ENCODE measurements at places on chromosomes 6 and 20.

- H3K27ac ChIP-seq, result peak overlapping the region; percentile 71
- peak overlapping the region; percentile 71 for H3K4me3 ChIP-seq
- H3K36me3 ChIP-seq, result no peaks in the 10 kb centered on the region
- H3K27me3 ChIP-seq, result peaks cover 3% of the 10 kb centered on the region
These were observed 87.8 kb downstream of the DHX35 start for GRCh38 chr20:39049684-39050554.

DNA sequence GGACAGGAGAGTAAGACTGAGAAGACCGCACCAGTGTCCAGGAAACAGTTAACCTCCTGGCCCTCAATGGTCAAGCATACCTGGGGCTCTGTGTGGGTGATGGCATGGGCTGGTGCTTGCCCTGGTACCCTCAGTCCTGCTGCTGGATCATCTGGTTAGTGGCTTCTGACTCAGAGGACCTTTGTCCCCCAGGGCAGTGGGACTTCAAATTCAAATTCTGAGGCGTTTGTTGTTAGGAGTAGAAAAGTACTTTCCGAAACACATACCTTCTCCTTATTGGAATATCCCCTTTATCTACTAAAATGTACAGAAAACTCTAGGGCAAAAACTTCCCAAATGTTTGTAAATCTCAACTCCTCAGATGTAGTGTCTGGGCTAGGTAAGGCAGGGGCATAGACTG, 4.1 kb upstream of the SFT2D1 start:
- H3K4me3 ChIP-seq, result no peak overlapping the region
- no peak overlapping the region for H3K27ac ChIP-seq
- DNase-seq, result no peak
- H3K27me3 ChIP-seq, result no peaks in the 10 kb centered on the region
- no peaks in the 10 kb centered on the region for H3K4me1 ChIP-seq

DNA sequence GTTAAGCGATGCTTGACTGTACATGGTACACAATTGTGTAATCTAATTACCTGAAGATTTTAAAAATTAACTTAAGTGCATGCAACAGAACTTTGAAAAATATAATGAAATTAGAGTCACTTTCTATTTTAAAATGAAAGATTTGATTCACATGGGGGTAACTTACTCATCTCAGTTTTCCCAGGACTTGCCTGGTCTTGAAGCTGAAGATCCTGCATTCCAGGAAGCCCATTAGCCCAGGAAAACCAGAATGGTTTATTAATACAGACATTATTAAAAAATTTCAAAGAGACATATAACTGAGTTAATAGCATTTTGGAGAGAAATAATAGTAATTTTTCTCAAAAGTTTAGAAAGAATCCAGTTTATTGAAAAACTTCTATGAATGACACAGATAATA, 190.6 kb downstream of the SIM1 start:
- no peak for DNase-seq
- no peak overlapping the region for H3K4me3 ChIP-seq
- H3K27me3 ChIP-seq, result no peaks in the 10 kb centered on the region
- H3K27ac ChIP-seq, result no peak overlapping the region

DNA sequence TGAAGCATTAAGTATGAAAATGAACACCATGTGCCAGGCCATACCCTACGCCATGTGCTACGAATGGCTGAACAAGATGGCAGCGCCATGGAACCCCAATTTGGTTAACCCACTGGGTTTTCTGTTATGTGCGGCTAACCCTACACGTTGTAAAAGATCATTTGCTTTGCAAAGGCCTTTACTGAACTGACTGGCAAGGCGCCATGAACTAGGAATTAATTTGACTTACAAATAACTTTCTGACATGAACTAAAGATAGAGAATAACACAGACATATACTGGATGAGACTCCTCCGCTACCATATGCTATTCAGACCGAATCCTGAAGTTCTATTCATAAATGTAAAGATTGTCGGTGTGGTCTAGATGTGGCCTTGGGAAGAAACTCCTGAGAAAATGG, 3.9 kb downstream of the CNKSR3 start:
- H3K36me3 ChIP-seq, result no peaks in the 10 kb centered on the region
- no peak overlapping the region for H3K4me3 ChIP-seq
- H3K27me3 ChIP-seq, result no peaks in the 10 kb centered on the region
- DNase-seq, result no peak

DNA sequence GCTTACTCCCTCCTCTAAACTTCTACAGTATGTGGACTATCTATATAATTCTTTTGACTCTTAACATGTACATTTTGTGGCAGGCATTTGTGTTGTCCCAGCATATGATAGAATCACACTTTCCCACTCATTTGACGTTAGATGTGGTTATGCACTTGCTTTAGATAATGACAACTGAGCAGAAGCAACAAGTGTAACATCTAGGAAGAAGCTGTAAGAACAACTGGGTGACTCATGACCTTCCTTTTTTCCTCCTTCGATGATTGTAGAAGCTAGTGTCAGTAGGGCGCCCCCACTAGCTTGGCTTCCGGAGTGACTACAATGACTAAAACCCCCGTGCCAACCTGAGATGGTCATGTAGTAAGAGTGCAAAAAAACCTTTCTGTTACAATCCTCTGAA, 74.6 kb upstream of the CEP85L start:
- H3K4me3 ChIP-seq, result no peak overlapping the region
- H3K4me1 ChIP-seq, result no peaks in the 10 kb centered on the region
- no peak overlapping the region for H3K27ac ChIP-seq
- no peaks in the 10 kb centered on the region for H3K36me3 ChIP-seq
- H3K27me3 ChIP-seq, result peaks cover 5% of the 10 kb centered on the region

DNA sequence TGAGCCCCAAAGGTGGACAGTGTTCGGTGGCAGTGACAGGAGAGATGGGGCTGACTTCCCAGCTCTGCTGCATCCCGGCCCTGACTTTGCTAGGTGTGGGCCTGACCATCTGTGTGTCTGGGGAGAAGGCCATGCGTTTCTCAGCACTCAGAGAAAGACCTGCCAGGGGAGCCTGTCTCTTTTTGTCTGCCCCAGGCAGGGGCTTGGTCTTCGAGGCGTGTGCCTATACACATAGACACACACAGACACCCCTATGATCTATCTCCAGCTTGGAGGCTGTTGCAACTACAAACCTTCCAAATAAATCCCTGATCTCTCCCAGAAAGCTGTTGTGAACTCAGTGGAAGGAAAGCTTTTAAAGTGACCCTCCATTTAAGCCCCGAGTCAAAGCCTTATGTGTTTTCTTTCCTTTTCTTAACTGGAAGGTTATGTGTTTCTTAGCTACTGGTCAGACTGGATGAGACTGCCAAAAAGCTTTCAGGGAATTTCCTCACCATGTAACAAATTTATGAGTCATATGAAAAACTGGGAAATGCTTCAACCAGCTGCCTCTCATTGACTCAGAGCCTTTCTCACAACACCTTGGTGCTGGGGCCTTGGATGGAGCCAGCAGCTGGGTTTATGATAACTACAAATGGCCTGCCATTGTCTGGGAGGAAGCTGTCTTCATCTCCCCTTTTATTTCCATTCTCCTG, 102.6 kb downstream of the CDC5L start:
- H3K4me1 ChIP-seq, result peaks cover 14% of the 10 kb centered on the region
- DNase-seq, result peak; percentile 99
- peak overlapping the region; percentile 68 for H3K27ac ChIP-seq
- H3K4me3 ChIP-seq, result peak overlapping the region; percentile 9
- no peaks in the 10 kb centered on the region for H3K36me3 ChIP-seq

- H3K4me1 ChIP-seq, result peaks cover 9% of the 10 kb centered on the region
- no peaks in the 10 kb centered on the region for H3K36me3 ChIP-seq
- no peak overlapping the region for H3K4me3 ChIP-seq
- peak; percentile 18 for DNase-seq
- H3K27me3 ChIP-seq, result no peaks in the 10 kb centered on the region
These were observed 32.3 kb downstream of the UST start for GRCh38 chr6:148779142-148779562.

DNA sequence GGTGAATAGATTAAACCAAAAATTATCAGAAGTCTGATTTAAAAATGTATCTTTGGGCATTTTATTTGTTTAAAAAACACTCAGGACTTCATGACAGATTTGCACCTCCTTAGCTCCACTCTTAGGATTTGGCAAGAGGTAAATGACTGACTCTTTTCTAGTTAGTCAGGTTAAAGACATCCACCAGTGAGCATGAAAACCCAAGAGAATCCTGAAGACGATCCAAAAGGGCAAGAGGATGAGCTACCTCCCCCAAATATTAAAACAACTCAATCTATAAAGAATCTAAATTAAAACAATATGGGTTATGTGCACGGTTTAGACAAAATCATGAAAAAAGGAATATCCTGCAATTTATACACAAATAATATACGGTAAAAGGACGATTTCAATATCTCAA, 89.4 kb upstream of the OPRM1 start:
- H3K4me1 ChIP-seq, result no peaks in the 10 kb centered on the region
- no peaks in the 10 kb centered on the region for H3K36me3 ChIP-seq
- no peak overlapping the region for H3K27ac ChIP-seq
- no peak overlapping the region for H3K4me3 ChIP-seq
- no peak for DNase-seq

DNA sequence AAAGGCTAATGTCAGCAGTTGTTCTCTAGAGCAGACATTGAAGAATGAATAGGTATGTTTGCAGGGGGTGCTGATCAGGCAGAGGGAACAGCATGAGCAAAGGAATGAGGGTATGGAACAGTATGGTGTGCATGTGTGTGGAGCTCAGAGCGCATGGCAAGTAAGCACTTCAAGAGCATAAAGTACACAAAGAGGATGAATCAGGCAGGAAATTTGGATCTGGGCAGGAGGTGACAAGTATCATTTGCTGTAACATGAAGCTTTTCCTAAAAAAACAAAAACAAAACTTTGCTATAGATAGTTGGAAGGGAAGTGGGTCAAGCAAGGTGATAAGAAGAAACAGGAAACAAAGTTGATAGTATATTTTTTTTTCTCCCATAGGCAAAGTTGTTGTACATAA, 746.8 kb downstream of the HDGFL1 start:
- no peak overlapping the region for H3K27ac ChIP-seq
- no peaks in the 10 kb centered on the region for H3K4me1 ChIP-seq
- no peak overlapping the region for H3K4me3 ChIP-seq
- no peaks in the 10 kb centered on the region for H3K36me3 ChIP-seq

- peak; percentile 48 for DNase-seq
- no peak overlapping the region for H3K27ac ChIP-seq
- H3K4me3 ChIP-seq, result no peak overlapping the region
- H3K4me1 ChIP-seq, result peaks cover 4% of the 10 kb centered on the region
- H3K27me3 ChIP-seq, result no peaks in the 10 kb centered on the region
- no peaks in the 10 kb centered on the region for H3K36me3 ChIP-seq
These were observed 227.0 kb downstream of the PHF3 start for GRCh38 chr6:63862486-63863198.

- H3K27ac ChIP-seq, result no peak overlapping the region
- H3K36me3 ChIP-seq, result no peaks in the 10 kb centered on the region
- peak; percentile 91 for DNase-seq
- no peaks in the 10 kb centered on the region for H3K27me3 ChIP-seq
- H3K4me3 ChIP-seq, result no peak overlapping the region
- H3K4me1 ChIP-seq, result no peaks in the 10 kb centered on the region
These were observed 10.8 kb downstream of the BACH2 start for GRCh38 chr6:90285611-90286381.

GRCh38 chr6:134161041-134161440, 108.6 kb upstream of the SLC2A12 start:
- peak; percentile 45 for DNase-seq
- no peaks in the 10 kb centered on the region for H3K4me1 ChIP-seq
- H3K27ac ChIP-seq, result no peak overlapping the region
- no peak overlapping the region for H3K4me3 ChIP-seq
- H3K36me3 ChIP-seq, result no peaks in the 10 kb centered on the region

- H3K4me3 ChIP-seq, result no peak overlapping the region
- no peak overlapping the region for H3K27ac ChIP-seq
- no peaks in the 10 kb centered on the region for H3K36me3 ChIP-seq
- H3K4me1 ChIP-seq, result no peaks in the 10 kb centered on the region
- H3K27me3 ChIP-seq, result no peaks in the 10 kb centered on the region
- no peak for DNase-seq
These were observed 190.7 kb downstream of the PLCB1 start for GRCh38 chr20:8322662-8323217.

DNA sequence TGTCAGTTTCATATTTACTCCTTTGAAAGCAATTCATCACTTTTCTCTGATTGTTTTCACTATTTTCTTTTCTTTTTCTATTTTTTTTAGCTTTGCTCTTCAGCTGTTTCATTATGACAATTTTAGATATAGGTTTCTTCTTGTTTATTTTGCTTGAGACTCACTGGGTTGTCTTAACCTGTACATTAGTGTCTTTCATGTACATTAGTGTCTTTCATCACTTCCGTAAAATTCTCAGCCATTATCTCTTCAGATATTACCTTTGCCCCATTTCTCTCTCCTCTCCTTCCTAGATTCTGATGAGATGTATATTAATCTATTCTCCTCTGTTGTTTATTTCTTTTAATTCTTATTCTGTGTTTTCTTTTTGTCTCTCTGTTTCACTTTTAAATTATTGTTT, 14.5 kb upstream of the TBPL1 start:
- DNase-seq, result no peak
- no peak overlapping the region for H3K27ac ChIP-seq
- H3K36me3 ChIP-seq, result no peaks in the 10 kb centered on the region

DNA sequence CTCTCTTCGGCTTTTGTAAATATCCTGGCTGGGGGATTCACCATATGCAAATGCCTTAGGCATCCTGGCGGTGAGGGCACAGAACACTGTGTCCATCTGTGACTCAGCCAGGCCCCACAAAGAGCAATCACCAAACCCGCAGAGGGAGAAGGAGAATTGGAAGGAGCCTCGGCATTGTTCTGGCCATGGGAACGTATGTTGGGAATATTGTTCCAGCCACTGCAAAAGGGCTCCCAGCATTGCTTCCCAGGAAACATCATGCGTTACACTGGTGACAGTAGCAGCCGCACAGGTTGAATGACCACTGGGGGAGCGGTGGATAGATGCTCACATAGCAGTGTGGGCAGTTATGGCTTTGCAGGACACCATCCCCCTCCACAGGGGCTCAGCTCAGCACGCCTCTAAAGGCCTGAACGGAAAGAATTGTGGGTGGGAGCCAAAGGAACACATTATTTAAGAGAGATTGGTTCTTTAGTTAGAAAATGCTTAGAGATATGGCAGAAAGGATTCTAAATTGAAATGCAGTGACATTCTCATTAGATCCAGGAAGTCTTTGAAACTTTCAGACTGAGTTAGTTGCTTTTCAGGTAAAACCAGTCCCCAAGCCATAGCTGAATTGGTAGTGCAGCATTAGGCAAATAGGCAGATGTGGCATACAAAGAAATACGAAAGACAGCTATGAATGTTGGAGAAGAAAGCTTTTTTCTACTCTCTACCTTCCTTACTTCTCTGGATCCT, 104.3 kb downstream of the RNF144B start:
- DNase-seq, result no peak
- H3K27ac ChIP-seq, result no peak overlapping the region
- H3K4me1 ChIP-seq, result no peaks in the 10 kb centered on the region
- no peak overlapping the region for H3K4me3 ChIP-seq

DNA sequence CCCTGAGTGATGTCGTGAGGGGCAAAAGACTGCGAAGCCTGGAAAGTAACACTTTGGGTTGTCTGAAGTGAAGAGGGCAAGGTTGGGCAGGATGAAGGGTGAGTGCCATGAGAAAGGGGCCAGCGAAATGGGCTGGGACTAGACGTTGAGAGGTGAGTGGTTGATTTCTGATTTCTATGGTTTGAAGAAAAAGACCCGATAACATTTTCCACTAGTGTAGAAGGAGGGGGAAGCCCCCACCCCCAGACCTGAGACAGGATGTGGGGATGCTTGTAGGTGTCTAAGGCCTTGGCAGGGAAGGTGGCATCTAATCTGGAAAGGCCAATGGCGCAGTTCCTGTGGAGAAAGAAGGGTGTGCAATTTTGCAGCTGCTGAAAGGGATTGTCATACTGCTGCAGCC, 25.3 kb upstream of the KIF3B start:
- H3K27me3 ChIP-seq, result peaks cover 3% of the 10 kb centered on the region
- no peaks in the 10 kb centered on the region for H3K36me3 ChIP-seq
- no peak overlapping the region for H3K4me3 ChIP-seq
- H3K4me1 ChIP-seq, result peaks cover 3% of the 10 kb centered on the region

GRCh38 chr6:151338651-151339200, 52.6 kb downstream of the ZBTB2 start:
- no peak overlapping the region for H3K4me3 ChIP-seq
- H3K36me3 ChIP-seq, result peaks cover 11% of the 10 kb centered on the region
- H3K4me1 ChIP-seq, result no peaks in the 10 kb centered on the region
- DNase-seq, result no peak
